Osteoblast (primary cell): ENCODE measurements at places on chromosomes 12 and 14. TPM values are rescaled to one million over a fixed set of nuclear protein-coding genes. Genes with fewer than 3 reads are reported as not detected.

DNA sequence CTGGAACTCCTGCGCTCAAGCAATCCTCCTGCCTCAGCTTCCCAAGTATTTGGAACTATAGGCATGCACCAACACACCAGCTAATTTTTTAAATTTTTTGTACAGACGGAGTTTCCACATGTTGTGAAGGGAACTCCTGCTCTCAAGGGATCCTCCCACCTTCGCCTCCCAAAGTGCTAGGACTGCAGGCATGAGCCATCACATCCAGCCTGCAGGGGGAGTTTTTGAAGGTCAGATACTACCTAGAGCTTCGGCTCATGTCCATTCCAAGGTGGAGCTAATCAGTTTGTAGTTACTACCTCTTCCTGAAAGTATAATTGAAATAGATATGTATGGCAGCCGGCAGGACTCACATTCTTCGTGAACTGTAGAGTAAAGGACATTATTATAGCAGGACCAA, 3.7 kb upstream of the TAS2R19 start:
- no peak overlapping the region for H3K27ac ChIP-seq
- DNase-seq, result no peak
- H3K27me3 ChIP-seq, result no peaks in the 10 kb centered on the region
- no peak overlapping the region for H3K4me3 ChIP-seq
- no peaks in the 10 kb centered on the region for H3K36me3 ChIP-seq

Gene SGPP1
- total RNA-seq, result 38.0 TPM in 2 replicates

Gene SLC38A4
- 0.72 and 1.2 TPM in 2 replicates for total RNA-seq

Gene TAS2R8
- total RNA-seq, result under 0.01 and 0.36 TPM in 2 replicates
